ENCODE measurements at places on chromosomes 4 and X.

- DNase-seq = no peak
Observed at GRCh38 chrX:38318196-38318595, 9.1 kb downstream of the RPGR start.

GRCh38 chr4:167614866-167615265 is 380.6 kb upstream of the SPOCK3 start:
- DNase-seq = no peak

DNA sequence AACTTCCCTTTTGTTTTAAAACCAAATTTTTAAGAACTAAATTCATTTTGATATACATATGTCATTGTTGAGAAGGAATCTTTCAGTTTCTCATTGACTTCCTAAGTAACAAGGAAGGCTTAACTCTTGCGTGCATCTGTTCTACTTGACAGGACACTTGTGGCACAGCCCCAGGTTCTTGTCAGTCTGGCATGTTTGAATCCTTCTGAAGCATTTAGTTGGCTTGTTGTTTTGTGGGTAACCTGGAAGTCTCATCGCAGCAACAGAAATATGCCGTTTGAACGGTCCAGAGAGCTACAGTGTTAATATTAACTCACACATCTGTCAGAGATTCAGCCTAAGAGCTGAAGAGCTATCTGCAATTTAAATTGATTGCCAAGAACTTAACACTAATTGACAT is 76.0 kb downstream of the GLRA3 start:
- DNase-seq = no peak

DNA sequence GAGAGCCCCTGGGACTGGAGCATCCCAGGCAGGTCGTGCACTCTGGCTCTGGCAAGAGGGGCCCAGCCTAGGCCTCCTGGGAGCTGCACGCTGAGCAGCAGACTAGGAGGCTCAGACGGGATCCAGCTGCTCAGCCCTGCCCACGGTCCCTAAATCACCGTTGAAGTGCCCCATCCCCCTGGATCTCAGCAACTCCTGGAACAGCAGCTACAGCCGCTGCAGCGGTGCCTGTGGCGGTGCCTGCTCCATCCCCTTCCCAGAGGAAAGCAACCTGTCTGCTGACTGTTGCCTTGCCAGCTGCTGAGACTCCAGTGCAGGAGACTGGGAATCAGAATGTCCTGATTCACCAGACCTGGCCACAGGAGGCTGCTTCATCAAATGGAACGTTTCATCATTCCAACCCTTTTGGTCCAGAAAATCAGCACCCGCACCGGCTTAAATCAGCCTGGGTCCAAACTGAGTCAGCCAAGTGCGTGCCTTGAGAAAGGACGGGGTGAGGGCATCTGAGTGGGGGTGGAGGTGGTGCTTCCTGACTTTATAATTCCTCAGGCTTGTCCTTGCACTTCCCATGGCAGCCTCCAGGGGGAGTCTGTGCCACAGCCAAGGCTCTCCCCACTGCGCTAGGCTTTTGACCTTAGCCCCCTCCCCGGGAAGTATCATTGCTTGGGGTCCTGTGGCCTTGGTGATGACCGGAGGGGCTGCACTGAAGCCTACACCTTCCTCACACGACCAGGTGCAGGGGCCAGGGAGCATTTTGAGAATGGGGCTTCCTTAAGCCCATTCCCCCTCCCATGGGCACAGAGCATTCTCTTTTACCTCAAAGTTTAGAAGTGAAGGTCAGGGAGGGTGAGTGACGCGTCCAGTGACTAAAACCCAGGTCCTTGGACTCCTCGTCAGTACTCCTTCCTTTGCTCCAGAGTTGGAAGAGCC is 6.5 kb downstream of the ZNF185 start:
- peak; percentile 49 for DNase-seq

DNA sequence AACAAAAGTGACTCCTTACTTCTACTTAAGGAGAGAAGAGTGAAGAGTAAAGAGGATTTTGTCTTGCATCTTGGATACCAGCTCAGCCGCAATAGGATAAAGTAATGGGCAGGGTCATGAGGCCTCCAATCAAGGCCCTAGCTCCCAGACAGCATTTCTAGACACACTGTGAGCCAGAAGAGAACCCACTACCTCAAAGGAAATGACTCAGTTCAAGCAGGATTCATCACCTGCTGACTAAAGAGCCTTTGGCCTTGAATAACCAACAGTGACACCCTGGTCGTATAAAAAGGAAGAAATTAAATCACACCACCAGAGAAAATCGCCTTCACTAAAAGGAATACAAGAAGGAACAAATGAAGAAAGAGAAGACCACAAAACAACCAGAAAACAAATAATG is 416.1 kb downstream of the PCDH18 start:
- DNase-seq = no peak

DNA sequence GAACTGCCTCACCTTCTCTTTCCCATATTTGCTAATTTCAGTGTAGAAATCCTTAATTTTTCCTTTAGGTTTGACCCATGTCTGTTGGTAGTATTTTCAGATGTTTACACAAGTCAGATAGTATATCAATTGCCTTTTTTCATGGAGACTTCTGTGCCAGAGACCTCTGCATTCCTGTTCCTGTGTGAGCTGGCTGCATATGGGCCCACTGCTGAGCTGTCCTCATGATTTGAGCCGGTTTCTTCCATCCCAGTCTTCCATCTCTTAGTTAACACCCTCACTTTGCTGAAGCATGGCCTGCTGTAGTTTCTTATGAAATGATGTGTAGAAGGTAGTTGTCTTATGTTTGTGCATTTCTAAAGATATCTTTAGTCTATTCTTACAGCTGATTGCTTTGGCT is 40.0 kb downstream of the CDS1 start:
- DNase-seq = no peak

GRCh38 chrX:65744965-65745364 is 77.5 kb downstream of the MSN start:
- no peak for DNase-seq

DNA sequence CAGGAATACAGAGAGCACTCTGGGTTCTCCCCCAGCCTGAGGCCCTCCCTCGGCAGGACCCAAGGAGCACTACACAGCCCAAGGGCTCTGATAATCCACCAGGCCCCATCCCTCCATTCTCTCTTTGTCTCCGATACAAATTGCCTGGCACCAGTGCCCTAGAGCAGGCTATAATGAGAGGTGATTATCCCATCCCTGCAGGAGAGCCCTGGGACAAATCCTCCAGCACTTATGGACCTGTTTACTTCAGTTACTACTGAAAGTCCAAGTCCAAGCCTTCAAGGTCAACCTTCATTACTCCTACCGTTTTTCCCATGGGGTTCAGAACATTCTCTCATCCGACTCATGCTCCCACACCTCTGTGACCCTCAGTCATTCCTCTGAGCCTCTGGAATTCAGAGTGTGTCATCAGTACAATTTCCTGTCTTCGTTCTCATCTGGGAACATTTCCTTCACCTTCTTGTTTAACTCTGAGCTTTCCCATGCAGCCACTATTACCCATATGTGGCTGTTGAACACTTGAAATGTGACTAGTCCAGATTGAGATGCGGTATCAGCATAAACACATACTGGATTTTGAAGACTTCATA is 299.0 kb downstream of the RAPGEF2 start:
- peak; percentile 11 for DNase-seq

- DNase-seq = peak; percentile 65
Observed at GRCh38 chrX:129091097-129091496, 432.2 kb downstream of the SMARCA1 start.

- DNase-seq = peak; percentile 15
Observed at GRCh38 chr4:159235779-159236368, 133.0 kb downstream of the RAPGEF2 start.

GRCh38 chrX:75228854-75229253 is 45.0 kb upstream of the UPRT start:
- DNase-seq = no peak

- DNase-seq = peak; percentile 93
Observed at GRCh38 chr4:112145326-112145789, at the start of gene FAM241A. Gene FAM241A (plus strand): TSS chr4:112145454. CDS start chr4:112145581, 127 bp downstream.

GRCh38 chrX:68880846-68881552 is 52.2 kb downstream of the EFNB1 start:
- peak; percentile 88 for DNase-seq

GRCh38 chrX:152138388-152138784 is at the start of gene MAGEA10:
Gene MAGEA10 (minus strand): TSS chrX:152138577. CDS start chrX:152135620, 2,957 bp downstream.
- DNase-seq = no peak

- no peak for DNase-seq
Observed at GRCh38 chr4:88130544-88131305, 27.7 kb downstream of the ABCG2 start.

DNA sequence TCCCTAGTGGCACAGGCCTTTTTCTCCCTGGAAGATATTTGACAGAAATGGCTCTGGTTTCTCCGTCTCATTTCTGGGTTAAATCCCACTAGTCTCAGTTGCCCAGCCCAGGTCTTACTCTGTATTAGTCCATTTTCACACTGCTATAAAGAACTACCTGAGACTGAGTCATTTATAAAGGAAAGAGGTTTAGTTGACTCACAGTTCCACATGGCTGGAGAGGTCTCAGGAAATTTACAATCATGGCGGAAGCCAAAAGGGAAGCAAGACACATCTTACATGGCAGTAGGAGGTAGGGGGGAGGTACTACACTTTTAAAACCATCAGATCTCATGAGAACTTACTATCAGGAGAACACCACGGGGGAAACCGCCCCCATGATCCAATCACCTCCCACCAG is 81.9 kb downstream of the FHDC1 start:
- no peak for DNase-seq

GRCh38 chrX:48514126-48514806 is 5.5 kb downstream of the PORCN start:
- DNase-seq = no peak

DNA sequence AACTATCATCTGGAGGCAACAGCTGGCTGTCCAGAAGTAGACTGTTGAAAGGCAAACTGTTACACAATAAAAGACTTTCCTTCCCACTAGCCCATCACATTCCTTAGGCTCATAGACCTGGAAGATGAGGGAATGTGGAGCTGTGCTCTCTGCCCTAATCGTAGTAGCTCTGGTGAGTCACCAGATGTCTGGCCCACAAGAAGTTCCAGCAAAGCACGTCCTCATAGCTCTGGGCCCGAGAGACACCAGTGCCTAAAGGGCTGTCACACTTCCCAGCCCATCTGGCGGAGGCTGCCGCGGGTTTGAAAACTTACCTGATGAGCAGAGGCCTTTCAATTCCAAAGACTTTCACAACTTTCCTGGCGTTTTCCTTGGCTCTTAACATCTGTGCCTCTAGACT is 81.7 kb upstream of the STOX2 start:
- peak; percentile 31 for DNase-seq

DNA sequence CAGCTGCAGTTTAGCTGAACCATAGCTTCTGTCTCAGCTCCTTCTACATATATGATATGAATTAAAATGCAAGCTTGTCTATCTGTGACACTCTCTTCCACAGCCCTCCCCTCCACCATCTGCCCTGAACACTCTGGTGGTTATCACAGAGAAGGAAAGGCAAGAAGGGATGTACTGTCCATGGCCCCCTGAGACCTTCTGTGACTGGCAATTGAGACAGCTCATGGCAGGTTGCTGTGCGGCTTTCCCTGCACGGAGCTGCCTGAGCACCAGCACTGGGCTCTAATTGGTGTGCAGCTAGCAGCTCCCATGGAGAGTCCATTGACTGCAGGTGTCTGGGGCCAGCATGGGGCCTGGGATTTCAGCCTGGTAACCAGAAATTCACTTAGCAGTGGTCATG is 109.8 kb upstream of the ANXA3 start:
- DNase-seq = peak; percentile 68

DNA sequence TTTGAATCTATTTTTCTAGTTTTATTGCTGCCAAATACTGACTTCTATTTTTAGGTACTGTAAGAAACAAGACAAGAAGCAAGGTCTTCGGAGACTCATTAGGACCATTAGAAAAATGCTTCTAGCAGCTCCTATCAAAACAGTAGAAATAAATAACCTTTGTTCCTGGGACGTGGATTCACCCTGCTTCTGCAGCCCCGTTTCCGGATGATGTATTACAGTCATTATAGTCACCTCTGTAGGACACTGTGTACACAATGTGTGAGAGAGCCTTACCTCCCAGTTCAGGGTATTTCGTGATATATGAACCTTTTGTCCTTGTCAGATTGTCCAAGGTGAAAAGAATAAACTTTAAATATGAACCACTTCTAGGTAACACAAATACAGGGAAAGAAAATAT is 484.0 kb upstream of the TECRL start:
- no peak for DNase-seq

- no peak for DNase-seq
Observed at GRCh38 chr4:153093396-153093795, 110.8 kb upstream of the TRIM2 start.

GRCh38 chr4:2305766-2306501 is 44.0 kb upstream of the MXD4 start:
- no peak for DNase-seq

Data from neural progenitor cell (in vitro differentiated cells).